ENCODE measurements at places on chromosomes 1 and 21.

- no peak for DNase-seq
These were observed 15.1 kb downstream of the KHDRBS1 start for GRCh38 chr1:32028746-32029145.

- DNase-seq, result peak; percentile 84
These were observed 126.0 kb upstream of the TMEM51 start for GRCh38 chr1:15027515-15027986.

- no peak for DNase-seq
These were observed 113.4 kb downstream of the DHRS3 start for GRCh38 chr1:12504601-12505000.

GRCh38 chr1:214638997-214639396 lies 36.0 kb downstream of the CENPF start:
- DNase-seq, result no peak

- no peak for DNase-seq
These were observed 9.5 kb downstream of the ATP1B1 start for GRCh38 chr1:169115891-169116585.

DNA sequence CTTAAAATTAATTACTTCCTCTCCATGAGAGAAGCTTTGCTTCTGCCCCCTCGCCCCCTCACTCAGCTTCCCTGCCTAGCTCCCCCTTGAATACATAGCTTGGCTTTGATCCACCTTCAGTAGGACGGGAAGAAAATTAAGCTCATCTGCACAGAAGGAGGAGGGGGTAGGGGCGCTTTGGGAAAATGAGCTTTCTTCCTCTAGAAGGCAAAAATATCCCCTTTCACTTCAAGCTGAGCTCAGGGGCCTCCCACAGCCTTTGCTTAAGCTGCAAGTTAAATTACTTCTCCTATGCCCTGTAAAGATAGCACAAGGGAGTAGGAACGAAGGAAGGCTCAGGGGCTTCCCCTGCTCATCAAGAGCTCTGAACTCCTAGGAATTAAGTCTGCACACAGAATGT lies 65.2 kb upstream of the GOLT1A start:
- DNase-seq, result no peak

DNA sequence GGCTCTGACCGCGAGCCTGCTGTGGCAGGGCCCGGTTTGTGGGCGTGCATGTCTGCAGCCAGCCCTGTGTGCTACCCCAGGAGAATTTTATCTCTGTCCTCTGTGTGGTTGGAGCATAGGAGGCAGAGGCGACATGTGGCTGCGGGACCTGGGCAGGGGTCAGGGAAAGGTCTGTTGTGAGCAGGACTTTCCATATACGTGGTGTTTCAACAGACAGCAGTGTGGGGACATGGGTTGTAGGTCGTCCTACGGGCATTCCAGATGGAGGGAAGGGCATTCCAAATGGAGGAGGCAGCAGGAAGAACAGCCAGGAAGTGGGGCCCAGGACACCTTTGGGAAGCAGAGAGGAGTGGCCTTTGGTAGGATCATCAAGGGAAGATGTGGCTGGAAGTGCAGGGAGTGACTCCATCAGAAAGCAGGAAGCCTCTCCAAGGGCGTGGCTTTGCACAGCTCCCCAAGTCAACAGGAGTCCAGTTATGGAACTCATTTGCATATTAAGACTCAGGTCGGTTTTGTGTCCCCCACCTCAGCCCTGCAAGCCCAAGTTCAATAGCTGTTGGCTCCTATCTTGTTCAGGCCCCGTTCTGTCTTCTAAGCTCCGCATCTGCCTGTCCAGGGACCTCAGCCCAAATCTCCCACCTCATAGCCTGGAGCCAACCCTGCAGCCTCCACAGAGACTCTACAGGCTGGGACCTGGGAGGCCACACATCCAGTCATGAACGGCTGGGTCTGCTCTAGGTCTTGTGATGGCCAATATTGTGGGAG lies 309.1 kb downstream of the MATN1 start:
- no peak for DNase-seq

DNA sequence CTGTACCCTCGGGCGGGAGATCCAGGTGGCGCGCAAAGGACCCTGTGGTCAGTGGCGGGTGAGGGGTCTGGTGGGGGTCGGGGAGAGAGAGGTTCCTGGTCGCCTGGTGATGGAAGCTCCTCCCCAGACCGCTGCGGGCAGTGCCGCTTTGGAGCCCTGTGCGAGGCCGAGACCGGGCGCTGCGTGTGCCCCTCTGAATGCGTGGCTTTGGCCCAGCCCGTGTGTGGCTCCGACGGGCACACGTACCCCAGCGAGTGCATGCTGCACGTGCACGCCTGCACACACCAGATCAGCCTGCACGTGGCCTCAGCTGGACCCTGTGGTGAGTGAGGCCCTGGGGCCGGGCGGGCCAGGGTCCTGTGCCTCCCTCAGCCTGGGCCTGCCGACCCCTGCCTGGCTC lies 23.5 kb downstream of the AGRN start:
- DNase-seq, result no peak

DNA sequence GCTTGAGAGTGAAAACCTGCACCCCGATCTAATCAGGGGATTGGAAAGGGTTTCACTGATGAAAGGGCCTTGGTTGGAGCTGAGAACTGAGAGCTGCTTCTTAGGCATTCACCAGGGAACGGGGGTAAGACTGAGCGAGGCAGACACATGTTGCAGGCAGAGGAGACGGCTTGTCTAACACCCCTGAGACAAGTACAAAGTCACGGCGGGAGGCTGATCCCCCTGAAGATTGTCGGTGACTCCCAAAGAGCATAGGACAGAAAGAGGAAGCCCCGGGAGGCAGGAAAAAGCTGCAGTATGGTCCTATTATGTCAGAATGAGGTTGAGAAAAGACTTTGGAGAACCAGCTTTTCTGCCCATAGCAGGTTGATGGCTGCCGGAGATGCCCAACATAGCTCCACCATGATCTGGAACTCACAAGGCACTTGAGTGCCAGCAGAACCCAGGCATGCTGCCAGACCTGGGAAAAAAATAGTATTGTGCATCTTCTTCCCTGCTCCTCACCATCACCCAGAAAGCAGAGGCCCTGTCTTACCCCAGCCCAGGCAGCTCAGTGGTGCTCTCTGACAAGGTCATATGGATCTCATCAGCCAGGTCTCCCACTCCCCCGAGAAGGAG lies 463.9 kb upstream of the PROX1 start:
- no peak for DNase-seq

GRCh38 chr1:71233645-71234044 lies 152.8 kb upstream of the ZRANB2 start:
- no peak for DNase-seq

- no peak for DNase-seq
These were observed 18.8 kb upstream of the FASLG start for GRCh38 chr1:172640111-172640510.

- DNase-seq, result peak; percentile 45
These were observed 3.9 kb downstream of the PSMB2 start for GRCh38 chr1:35637401-35637809.

DNA sequence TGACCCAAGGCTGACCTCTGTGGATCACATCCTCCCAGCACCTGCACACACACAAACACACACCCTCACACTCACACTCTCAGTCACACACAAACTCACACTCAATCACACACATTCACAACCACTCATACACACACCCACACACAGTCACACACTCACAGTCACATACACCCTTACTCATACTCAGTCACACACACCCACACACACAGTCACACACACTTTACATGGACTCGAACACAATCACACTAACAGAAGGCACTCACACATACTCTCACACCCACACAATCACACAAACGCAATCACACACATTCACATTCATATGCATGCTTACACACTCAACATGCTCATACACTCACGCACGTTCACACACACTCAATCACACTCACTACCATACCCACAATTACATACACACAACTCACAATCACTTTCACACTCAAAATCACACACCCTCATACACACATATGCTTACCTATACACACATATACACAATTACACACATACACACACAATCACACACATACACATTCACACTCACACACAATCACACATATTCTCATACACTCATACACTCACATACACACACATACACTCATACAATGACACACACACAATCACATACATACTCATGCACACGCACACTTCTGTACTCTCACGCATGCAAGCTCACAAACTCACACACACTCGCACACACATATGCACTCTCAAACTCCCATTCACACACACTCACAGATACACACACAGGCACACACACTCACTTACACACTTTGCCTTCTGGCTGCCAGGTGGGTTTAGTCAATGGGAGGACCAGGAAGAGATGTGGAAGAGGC lies 6.1 kb downstream of the MEGF6 start:
- DNase-seq, result no peak

DNA sequence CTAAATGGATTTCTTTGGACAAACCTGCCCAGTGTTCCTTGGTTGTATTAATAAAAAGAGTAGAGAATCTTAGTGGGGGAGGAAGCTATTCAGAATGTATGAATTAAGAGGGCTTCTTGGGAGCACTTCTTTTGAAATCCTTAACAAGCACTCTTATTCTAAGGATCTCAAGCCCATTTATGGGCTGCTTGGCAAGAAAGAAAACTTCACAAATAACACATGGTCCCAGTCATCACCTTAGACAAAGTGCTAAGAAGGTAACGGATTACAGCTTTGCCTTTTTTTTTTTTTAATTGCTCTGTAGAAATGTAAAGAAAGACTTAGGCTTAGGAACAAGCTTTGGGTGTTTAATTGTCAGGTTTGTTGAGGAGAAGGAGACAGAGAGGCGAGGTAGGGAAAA lies 76.6 kb upstream of the IPO9 start:
- no peak for DNase-seq

DNA sequence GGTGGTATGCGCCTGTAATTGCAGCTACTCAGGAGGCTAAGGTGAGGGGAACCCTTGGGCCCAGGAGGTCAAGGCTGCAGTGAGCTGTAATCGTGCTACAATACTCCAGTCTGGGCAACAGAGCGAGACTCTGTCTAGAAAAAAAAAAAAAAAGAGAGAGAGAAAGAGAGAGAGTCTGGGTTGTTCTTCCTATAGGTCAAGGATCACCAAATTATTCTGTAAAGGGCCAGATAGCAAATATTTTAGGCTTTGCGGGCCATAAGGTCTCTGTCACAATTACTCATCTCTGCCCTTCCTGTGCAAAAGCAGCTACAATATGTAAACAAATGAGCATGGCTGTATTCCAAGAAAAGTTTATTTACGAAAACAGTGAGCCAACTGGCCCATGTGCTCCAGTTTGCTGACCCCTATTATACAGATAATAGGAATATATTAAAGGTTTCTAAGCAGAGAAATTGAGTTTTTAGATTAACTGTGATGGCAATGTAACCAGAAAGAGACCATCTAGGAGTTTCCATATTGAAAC lies 2.1 kb downstream of the SASS6 start:
- no peak for DNase-seq

DNA sequence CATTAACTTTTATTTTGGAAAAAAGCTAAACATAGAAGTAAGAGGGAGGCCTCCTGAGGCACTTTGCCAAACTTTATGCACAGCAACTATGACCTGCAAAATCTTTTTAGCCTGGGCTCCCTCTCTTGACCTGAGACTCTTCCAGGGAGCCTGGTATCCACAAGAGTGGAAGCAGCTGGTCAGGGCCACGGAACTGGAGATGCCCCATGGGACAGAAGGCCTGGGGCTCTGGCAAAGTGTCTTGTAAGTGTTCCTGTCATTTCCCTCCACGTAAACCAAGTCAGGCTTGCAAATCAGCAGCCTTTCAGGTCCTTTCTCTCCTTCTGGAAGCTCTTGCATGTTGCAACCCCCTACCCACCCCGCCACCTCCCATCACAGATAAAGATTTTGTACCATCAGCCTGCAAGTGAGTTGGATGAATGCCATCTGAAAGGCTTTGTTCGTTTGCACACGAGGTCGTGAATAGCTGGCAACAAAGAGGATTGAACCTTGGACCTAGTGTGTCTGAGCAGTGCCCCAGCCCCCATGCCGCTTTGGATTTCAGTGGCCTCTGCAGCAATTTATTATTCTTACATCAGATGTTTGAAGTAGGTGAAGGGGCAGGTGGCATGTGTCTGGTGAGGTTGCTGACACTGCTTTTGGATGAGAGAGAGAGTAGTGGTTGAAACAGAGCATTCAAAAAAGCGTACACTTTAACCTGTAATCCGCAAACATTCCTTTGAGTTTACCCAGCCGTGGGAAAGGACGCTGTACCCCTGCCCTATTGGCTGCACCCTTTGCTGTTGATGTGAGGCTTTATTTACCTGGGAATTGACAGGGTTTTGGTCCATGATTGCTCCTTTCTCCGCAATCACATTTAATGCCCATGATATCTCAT lies 91.6 kb downstream of the GALNT2 start:
- DNase-seq, result no peak

DNA sequence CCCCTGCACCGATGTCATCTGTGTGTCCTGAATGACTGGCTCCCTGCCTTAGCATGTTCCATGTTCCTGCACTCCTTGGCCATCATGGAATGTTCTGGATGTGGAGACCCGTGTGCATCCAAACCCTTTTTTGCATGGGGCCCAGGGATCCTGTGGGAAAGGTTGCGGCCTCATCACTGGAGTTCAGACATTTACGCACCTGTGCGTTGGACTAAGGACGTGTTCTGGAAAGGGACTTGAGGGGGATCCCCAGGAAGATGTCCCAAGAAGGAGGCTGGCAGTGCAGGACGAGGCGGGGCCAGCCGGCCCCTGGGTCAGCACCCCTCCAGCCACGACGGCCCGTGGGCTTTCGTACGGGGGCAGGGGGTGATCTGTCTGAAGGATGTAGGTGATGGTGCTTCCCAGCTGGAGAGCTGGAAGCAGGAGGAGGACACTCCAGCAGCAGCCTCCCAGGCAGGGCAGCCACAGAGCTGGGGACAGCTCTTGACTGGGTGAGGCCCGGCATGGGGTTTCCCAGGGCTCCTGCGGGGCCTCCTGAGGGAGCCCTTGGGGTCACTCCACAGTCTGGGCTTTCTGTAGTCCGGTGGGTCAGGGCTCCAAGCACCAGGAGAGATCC lies 67.2 kb downstream of the SCCPDH start:
- no peak for DNase-seq

- DNase-seq, result no peak
These were observed 84.1 kb upstream of the COX20 start for GRCh38 chr1:244751271-244751895.

GRCh38 chr1:150551051-150551783 lies 2.0 kb downstream of the ADAMTSL4 start:
- no peak for DNase-seq

DNA sequence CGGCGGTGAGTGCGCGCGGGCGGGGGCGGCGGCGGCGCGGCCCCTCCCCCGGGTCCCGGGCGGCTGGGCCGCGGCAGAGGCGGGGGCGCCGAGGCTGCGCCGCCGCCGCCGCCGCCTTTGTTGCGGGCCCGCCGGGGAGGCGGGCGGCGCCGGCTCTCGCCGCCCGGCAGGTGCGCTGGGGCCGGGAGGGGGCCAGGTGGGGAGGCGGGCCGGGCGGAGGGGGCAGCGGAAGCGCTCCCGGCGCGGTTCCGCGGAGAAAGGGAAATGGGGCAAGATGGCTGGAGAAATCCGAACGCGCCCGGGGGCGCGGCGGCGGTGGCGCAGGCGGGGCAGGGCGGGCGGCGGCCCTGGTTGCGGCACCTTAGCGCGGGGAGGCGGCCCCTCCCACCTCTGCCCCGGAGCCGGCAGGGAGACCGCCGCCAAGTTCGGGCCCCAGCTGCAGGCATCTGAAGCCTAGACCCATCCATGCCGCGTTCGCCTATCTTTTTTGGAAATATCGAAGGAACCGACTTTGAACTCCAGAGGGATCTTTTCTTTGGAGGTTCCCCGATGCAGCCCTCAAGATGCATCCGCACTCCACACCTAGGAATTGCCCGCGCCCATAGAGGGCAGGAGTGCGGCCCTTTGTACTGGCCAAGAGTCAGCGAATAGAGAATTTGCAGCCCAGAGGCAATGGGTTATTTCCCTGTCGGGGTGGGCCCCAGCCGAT lies 479 bp downstream of the POGK start:
- DNase-seq, result peak; percentile 27
